Upper lobe of left lung (tissue), 6 donors: ENCODE measurements at places on chromosomes 13 and 19.

DNA sequence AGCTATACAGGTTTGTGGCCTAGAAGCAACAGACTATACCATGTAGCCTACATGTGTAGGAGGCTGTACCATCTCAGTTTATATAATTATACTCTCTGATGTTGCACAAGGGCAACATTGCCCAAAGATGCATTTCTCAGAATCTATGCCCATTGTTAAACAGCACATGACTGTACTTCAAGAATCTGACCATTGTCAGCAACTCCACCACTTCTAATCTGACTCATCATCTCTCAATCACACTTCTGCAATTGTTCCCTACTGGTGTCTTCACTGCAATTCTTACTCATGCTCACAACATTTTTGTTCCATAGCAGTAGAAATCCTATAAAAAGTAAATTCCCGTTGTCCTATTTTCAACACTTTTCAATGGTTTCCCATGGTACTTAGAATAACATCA, 63.9 kb upstream of the ATXN8OS start:
- no peak for DNase-seq

- no peak for DNase-seq
These were observed 7.3 kb downstream of the TNFSF14 start for GRCh38 chr19:6662702-6663101.

GRCh38 chr13:111632906-111633305, 312.5 kb downstream of the TEX29 start:
- no peak for DNase-seq

DNA sequence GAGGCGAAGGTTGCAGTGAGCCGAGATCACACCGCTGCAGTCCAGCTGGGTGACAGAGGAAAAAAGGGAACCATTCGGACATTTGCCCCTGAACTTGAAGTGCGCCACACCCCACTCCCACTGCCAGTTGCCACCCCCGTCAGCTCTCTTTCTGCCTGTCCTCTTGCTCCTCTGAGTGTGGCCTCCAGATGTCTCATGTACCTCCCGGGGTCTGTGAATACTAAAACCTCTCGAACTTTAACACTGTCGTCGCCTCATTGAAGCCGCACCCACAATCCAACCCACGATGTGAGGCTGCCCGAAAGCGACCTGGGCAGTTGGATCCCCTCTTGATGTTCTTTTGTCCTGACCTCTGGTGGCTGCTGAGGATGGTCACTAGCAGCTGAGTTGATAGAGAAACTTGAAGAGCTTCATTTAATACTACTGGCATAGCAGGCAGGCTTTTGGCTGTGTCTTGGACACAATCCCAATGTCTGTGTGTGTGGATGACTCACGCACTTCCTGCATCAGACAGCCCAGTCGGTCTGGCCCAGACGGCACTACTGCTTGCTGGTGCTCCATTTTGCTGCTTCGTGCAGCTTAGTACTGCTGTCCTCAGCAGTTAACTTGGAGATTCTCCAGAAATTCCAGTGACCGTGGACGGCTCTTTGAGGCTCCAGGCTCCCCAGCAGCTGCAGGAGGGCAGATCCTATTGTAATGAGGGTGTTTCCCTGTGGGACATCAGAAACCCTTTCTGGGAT, 4.2 kb downstream of the FPR3 start:
- DNase-seq: peak; percentile 82

- DNase-seq: no peak
These were observed 838 bp upstream of the MYADM start for GRCh38 chr19:53866865-53867224.

DNA sequence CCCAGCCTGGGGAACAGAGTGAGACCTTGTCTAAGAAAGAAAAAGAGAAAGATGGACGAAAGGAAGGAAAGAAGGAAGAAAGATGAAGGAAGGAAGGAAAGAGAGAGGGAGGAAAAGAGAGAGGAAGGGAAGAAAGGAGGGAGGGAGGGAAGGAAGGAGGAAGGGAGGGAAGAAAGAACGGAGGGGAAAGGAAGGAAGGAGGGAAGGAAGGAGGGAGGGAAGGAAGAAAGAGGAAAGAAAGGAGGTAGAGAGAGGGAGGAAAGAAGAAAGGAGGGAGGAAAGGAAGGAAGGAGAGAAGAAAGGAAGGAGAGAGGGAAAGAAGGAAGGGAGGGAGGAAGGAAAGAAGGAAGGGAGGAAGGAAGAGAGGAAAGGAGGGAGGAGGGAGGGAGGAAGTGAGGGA, 20.9 kb downstream of the CABP5 start:
- no peak for DNase-seq

DNA sequence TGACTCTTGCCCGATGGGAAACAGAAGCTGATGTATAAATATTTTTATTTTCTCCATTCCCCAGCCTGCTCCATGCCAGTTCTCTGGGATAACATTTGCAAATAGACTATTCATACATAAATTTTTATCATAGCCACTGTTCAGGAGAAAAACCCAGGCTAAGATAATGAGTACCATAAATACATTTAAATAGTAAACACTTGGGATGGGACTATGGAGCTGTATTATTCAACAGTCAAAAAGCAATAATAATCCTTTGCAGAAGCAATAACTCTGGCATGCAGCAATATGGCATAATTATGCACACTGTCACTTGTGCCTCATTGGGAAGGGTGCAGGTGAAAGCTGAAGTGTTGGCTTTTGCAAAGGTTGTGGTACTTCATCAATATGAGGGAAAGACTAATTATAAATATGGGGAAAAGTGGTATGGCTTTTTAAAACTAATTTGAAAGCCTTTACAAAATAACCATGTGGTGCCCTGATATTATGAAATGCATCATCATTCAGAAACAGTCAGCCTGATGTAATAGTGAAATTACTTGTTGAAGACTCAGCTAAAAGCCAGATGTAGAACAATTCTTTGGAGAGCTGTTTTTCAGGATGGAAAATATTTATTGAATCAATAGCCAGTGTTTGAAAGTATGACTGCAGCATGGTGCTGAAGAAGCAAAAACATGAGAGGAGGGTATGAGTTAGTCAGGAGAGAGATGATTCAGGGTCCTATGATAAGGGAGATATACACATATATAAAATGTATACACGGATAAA, 2476.7 kb downstream of the PCDH9 start:
- DNase-seq: no peak

DNA sequence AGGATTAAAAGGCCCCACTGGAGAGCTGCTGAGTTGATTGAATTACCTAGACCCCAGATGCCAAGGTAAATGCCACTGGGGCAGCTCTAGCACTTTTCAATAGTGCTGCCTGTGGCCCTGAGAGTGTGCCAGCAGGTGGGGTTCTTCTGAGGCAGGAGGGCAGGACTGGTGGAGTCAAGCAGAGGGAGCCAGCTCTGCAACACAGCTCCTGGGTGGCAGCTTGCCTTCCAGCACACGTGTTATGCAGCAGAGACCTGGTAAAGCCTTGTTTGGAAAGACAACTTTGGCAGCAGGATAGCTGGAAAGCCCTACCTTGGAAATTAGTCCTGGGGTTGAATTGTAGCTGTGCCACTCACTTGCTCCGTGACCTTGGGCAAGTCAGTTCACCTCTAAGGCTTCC, 306.6 kb downstream of the ATP8A2 start:
- DNase-seq: no peak

DNA sequence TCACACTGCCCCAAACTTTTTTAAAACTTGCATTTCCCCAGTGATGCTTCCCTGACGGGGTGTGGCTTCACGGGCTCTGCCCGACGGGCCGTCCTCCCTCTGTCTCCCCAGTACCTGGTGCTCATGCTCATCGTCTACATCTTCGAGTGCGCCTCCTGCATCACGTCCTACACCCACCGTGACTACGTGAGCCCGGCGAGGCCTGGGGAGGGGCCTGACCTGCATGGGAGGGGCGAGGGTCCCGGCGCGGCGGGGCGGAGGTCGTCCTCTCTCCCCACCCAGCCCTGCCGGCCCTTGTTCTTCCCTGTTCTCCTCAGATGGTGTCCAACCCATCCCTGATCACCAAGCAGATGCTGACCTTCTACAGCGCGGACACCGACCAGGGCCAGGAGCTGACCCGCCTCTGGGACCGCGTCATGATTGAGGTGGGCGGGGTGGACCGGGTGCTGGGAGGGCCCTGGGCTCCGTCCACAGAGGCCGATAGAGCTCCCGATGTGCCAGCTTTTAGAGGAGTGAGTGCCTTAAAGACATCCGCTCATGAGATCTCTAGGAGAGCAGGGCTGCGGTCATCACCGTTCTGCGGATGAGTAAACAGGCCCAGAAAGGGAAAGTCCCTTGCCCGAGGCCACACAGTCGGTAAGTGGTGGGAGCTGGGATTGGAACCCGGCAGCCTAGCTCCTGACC, 6.9 kb downstream of the UPK1A start:
- peak; percentile 86 for DNase-seq

DNA sequence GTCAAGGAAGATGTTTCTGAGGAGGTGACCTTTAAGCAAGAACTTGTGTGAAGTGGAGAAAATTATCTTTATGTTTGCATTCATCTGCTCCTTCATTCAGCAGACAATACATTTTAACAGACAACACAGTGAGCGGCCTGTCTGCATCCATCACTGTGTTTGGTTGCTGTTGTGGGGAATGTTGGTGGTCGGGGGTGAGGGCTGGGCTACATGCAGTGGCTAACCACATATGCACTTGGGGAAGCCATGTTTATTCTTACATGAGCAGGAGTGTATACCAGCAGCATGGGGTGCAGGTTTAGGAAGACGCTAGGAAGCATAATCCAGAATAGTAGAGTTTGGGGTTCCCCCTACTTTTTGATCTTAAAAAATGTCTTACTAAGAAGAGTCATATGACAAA, 66.4 kb downstream of the DHRS12 start:
- no peak for DNase-seq

GRCh38 chr19:35501684-35502083, 11.4 kb upstream of the KRTDAP start:
- no peak for DNase-seq

DNA sequence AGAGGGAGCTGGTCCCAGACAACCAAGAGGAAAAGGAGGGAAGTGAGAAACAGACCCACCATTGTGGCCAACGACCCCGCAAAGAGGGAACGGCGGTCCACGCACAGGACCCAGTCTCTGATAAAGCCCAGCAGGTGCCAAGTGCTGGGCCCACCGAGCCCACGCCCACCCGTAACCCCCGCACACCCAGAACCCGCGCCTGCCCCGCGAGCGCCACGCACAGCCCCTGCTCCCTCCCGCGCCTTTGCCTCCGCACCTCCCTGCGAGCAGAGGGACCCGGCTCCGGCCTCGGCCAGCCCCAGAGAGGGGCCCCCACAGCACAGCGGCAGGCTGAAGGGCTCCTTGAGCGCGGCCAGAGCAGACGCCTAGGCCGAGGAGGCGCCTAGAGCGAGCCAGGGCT, 1192.2 kb downstream of the PCDH17 start:
- peak; percentile 79 for DNase-seq

- DNase-seq: no peak
These were observed 491 bp downstream of the CCER2 start for GRCh38 chr19:38911388-38912001.

- DNase-seq: no peak
These were observed 16.8 kb downstream of the SLITRK1 start for GRCh38 chr13:83865161-83866137.

- DNase-seq: peak; percentile 42
These were observed 203.1 kb upstream of the EDNRB start for GRCh38 chr13:78121459-78122348.

- DNase-seq: no peak
These were observed at the start of gene TNNT1 for GRCh38 chr19:55149078-55150003. TNNT1 (minus strand) TSS chr19:55149206; CDS start chr19:55147157, 2,049 bp downstream.

- DNase-seq: no peak
These were observed 33.6 kb downstream of the KCTD15 start for GRCh38 chr19:33830264-33830663.

DNA sequence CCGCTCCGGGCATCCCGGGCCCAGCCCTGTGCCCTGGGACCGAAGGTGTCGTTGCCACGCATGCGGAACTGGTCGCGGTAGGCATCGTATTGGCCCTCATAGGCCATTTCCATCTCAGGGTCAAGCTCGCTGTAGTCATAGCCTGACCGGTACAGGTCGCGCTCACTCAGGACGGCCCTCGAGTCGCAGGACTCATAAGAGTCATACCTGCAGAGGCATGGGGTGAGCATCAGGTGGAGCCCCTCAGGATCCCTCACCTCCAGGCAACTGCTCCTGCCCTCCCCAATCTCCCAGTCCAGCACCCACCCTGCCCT, 17.4 kb downstream of the AKAP8L start:
- DNase-seq: no peak

GRCh38 chr13:31774186-31774750, 34.9 kb downstream of the RXFP2 start:
- DNase-seq: no peak

DNA sequence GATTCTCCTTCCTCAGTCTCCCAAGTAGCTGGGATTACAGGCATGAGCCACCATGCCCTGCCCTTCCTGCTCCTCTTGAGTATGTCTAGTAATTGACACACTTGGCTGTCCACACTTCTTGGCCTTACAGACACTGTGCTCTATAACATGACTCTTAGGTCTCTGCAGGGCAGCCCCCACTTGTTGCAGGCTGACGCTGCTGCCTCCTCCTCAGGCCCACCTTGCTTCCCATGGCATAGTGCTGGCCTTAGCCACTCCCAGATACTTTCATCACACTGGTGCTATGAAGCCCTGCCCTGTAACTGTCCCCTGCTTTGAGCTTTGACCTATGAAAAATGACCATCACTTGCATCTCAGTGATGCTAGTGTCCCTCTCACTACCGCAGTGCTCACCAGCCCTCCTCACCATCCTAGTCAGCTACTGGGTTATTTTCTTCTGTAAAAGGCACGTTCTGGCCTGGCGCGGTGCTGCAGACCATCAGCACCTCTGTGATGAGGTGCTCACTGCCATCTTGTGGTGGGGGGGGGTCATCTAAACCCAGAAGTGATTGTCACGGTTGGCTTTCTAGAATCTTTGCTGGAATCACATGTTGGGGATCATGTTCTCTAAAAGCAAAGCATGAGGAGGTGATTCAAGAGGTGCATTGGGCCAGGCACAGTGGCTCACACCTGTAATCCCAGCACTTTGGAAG, 9.8 kb downstream of the ERICH4 start:
- no peak for DNase-seq

- DNase-seq: no peak
These were observed 22.5 kb downstream of the OBI1 start for GRCh38 chr13:78636495-78636894.

DNA sequence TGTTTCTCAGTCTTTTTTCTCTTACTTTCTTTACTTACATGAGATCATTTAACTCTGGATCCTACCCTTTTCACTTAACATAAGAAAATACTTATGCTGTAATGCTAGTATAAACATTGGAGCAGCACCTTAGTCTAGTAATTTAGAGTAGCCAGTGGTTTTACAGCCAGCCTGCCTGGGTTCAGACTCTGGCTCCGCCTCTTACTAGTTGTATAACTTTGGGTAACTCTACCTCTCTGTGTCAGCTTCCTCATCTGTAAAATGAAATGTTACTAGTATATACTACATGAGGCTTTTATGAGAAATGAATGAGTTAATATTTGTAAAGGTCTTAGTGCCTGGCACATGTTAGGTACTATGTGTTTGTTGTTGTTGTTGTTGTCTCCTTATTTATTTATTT, 5.6 kb downstream of the CDADC1 start:
- DNase-seq: no peak
